D721Med (cell line): ENCODE measurements at places on chromosomes 12 and 14.

GRCh38 chr14:71629765-71630492 is 302.3 kb upstream of the RGS6 start:
- no peak for DNase-seq

DNA sequence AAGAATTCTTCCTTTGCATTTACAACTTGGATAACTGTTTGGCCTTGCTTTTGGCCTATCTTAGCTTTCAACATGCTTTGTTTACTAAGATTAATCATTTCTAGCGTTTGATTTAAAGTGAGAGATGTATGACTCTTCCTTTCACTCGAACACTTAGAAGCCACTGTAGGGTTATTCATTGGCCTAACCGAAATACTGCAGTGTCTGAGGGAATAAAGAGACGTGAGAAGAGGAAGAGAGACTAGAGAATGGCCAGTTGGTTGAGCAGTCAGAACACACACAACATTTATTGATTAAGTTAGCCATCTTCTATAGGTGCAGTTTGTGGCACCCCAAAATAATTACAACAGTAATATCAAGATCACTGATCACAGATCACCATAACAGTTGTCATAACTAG is 62.3 kb upstream of the CCDC175 start:
- DNase-seq: no peak

GRCh38 chr12:104258476-104259067 is 43.0 kb downstream of the TXNRD1 start:
- DNase-seq: no peak

DNA sequence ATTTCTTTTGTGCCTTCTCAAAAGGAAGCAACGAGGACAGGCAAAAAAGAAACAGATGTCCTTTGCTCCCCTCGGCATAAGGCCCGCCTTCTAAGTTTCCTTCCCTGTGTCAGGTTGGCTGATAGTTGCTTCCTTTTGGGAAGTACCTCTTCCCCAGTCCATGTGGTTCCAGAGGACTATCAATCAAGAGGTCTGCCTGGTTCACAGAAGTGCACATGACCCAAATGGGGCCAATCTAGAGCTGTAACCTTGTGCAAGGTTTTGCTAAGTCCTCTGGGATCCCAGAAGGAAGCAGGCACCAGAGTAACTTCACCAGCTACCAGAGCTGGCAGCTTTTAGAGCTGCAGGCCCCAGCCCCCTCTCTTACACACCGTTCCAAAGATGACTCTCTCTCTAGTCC is 42.6 kb downstream of the TMEM63C start:
- DNase-seq: no peak

GRCh38 chr12:124301084-124301654 is 6.3 kb downstream of the RFLNA start:
- no peak for DNase-seq

DNA sequence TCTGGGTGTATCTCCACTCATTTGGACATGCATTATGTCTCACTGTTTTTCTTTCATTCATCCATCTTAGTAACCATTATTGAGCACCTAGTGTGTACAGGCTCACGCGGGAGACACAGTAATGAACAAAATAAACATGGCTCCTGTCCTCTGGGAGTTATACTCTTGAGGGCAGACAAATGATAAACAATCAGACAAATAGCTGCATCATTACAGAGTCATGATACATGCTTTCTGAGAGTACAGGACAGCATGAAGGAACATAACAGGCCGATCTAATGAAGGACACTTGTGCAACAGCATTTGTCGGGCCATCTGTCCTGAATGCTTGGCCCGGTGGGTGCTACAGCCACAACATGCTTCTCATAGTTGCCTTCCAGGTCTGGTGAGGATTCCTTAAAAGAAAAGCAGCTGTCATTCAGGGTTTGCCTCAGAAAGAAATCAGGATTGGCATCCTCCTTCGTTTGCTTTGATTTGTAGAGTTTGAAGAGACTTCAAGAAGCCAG is 77.2 kb upstream of the EGLN3 start:
- no peak for DNase-seq

DNA sequence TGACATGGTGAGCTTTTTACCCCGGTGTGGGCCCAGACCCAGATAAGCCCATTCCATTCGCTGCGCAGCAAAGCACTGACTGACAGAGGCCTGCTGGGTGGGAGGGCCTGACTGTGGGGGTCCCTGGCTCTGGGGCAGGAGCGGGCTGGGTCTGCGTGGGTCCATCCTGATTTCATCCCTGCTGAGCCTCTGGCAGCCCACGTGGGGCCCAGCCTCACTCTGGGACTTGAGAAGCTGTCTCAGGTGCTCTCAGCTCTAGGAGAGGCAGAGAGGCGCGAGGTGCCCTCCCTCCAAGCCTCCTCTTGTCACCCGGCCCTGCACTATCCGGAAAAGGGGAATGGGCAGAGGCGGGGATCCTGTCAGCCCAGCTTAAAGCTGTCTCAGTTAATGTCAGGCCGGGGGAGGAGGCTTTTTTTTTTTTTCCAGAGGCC is 927 bp downstream of the ABCB9 start:
- DNase-seq: no peak

DNA sequence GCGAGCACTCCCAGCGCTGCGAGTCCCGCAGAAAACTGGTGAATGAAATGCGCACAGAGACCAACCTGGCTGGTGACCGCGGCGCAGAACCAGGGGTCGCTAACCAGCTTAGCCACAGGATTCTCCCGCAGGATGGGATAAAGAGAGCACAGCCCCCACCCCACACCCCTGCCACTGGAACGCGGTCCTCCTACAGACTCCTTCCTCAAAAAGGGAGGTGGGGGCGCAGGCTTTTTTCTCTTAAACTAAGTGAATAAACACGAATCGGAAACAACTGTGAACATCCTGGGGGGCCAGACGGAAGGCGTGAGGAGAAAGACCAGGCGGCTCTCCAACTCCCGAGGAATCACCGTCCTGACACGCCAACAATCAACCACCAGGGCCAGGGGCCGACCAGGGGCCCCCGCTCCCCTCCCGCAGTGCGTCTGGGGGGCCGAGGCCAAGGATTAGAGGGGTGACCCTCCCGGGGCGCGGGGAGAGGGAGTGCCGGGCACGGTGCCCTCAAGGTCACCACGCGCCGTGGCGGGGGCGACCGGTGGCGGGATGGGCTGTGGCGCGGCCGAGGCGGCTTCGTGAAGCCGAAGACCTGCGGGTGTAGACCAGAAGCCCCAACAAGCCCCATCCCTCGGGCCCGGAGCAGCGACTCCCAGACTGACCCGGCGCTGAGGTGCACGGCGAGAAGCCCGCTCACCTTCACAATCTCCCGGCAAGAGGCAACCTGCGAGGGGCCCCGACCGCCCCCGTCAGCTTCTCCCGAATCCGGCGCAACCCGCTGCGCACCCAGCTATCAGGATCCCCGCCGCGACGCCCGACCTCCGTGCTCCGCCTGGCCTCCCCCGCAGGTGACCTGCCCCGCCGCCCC is 704 bp downstream of the ATP2B1 start:
- no peak for DNase-seq

- DNase-seq: no peak
Measured at GRCh38 chr12:19833775-19834501, 394.6 kb downstream of the AEBP2 start.

DNA sequence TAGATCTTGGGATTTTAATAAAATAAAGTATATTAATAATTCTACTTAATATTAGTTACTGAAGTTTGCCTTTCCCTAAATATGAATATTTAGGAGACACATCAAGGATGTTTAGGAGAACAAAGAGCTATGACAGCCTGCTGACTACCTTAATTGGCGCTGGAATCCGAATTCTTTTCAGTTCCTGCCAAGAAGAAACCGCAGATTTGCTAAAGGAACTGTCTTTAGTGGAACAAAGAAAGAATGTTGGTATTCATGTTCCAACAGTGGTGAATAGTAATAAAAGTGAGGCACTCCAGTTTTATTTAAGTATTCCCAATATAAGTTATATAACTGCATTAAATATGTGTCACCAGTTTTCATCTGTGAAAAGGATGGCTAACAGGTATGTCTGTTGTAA is 54.5 kb downstream of the MIS18BP1 start:
- DNase-seq: no peak

DNA sequence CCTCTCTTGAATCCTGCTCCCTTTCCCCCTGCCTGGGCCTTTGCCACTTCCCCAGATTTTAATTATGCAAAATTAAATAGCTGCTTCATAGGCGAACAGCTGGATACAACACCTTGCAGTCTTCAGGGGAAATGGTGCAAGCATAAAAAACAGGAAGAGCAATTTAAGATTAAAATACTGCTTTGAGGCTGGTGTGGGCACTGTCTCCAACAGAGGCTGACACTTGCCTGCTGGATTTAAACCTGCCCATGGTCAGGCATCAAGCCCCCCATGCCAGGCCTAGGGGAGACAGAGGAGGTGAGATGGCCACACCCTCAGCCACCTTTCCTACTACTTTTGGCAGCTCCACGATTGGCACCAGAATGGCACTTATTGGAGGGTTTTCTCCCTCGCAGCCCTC is 110.1 kb upstream of the DIO3 start:
- no peak for DNase-seq

- DNase-seq: no peak
Measured at GRCh38 chr12:1608713-1609119, 14.3 kb upstream of the FBXL14 start.

DNA sequence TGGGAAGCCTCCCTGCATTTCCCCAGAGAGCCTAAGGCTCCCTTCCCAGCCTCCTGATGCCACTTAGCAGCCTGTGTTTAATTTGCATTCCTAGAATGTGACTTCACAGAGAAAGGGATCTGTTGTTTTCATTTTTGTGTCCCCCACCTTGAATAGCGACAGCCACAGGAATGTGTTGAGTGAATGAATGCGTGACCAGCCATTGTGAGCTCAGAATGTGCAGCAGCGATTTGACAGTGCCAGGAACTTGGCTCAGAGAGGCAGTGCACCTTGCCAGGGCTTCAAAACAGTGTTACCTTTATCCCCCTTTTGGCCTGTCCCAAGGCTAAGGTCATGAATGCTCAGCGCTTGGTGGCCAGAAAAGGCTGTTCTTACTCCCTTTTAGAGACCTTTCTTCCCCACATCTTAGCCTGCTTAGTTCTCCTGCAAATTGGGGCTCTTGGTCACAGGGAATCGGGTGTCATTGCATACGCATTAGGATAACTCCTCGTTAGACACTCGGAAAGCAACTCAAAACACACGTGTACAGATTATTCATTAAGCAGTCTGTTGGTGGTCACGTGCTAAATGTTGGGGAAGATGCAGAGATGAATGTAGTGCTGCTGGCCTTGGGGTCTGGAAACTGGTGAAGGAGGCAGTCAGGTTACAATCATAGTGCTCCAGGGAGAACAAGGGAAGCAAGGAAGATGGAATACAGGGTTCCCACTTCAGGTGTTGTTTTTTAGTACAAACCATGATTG is 9.8 kb downstream of the NTF3 start:
- no peak for DNase-seq

- no peak for DNase-seq
Measured at GRCh38 chr12:112713471-112713870, 78.1 kb upstream of the RPH3A start.

- DNase-seq: no peak
Measured at GRCh38 chr12:18998343-18999261, 130.9 kb upstream of the PLEKHA5 start.

DNA sequence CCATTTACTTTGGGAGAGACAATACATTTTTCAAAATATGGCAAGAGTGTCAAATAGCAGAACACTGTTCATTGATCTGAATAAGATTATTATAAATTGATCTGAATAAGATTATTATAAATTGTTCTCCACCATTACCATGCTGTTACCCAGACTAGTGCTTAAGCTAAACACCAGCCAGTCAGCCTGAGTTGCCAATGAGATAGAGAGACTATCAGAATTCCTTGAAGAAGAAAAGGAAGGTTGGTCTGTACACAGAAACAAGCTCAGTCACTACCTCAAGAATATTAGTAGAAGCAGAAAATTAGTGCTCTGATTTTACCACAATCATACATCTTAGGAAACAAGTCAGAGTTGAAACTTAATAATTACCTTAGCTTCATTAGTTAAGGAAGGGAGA is 469.8 kb downstream of the FOXG1 start:
- no peak for DNase-seq

DNA sequence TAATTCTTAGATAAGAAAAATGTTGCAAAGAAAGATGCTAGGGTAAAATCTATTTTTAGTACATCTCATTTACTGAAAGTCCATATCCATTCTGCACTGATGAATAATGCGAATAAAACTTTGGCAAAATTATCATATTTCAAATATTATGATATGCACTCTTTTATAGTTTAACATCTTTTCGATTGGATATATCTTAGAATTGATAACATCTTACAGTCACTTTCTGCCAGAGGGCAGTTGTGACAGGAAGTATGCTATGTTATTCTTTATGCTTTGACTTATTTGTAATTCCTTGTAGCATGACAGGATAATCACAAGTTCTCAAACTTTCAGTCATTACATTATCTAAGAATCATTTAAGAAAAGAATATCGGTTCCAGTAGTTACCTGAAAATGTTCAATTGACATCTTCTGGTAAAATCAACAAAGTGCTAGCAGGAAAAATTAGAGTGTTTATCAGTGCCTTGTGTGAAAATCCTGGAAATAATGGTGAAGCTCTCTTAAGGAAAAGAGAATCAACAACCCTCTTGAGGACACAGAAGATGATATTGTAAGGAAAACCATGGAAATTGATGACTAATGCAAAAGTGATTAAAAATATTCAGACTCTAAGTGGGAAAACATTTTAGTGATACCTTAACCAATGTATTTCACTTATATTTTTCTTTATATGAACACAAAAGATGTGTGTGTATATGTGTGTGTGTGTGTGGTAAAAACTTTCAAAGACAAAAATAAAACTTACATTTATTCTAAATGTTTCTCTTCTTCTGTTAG is 95.5 kb downstream of the SLC6A15 start:
- DNase-seq: no peak

- no peak for DNase-seq
Measured at GRCh38 chr12:42585841-42586216, 3.7 kb downstream of the PRICKLE1 start.

DNA sequence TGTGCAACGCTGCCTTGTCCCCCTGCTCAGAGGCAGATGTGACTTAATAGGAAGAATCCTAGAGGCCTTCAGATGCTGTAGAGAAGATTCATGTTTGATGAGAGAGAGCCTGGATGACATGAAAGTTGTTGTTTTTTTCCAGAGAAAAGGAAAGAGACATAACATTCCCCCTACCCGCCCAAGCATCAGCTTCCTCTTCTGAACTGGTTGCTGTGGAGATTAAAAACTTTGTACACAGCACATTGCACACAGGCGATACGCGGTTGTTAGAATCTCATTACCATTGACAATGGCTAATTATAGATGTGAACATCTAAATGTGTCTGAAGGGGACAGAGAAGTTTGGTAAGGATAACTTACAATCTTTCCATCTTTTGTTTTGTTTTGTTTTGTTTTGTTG is 13.6 kb upstream of the ETFBKMT start:
- no peak for DNase-seq

DNA sequence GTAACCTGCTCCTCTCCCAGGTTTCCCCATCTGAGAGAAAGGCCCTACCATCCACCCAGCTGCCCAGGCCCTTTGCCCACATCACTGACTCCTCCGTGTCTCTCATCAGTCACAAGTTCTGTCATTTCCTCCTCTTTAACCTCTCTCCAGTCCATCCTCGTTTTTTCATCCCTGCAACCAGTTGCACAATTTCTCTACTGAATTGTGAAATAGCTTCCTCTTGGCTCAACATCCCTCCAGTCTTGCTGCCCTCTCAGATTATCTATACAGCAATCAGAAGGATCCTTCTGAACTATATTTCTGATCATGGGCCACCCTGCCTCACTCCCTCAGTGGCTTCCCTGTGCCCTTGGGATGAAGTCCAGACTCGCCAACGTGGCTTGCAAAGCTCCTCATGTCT is 6.8 kb downstream of the FAM161B start:
- no peak for DNase-seq

- DNase-seq: no peak
Measured at GRCh38 chr12:74317078-74317601, 220.5 kb upstream of the ATXN7L3B start.
